ENCODE measurements at places on chromosomes 2 and 18. TPM values are rescaled to one million over a fixed set of nuclear protein-coding genes. Genes with fewer than 3 reads are reported as not detected.
A peak's percentile ranks its signal among the peaks of the same experiment; 100 is the strongest.

- H3K4me3 ChIP-seq = no peak overlapping the region
- no peaks in the 10 kb centered on the region for H3K36me3 ChIP-seq
These were observed 68.5 kb downstream of the ROCK2 start for GRCh38 chr2:11275910-11276309.

GRCh38 chr2:56012221-56012765 lies 88.7 kb upstream of the EFEMP1 start:
- no peak for DNase-seq
- H3K36me3 ChIP-seq = no peaks in the 10 kb centered on the region
- no peak overlapping the region for H3K4me3 ChIP-seq
- H3K27me3 ChIP-seq = no peaks in the 10 kb centered on the region
- H3K27ac ChIP-seq = no peak overlapping the region
- H3K4me1 ChIP-seq = no peaks in the 10 kb centered on the region

DNA sequence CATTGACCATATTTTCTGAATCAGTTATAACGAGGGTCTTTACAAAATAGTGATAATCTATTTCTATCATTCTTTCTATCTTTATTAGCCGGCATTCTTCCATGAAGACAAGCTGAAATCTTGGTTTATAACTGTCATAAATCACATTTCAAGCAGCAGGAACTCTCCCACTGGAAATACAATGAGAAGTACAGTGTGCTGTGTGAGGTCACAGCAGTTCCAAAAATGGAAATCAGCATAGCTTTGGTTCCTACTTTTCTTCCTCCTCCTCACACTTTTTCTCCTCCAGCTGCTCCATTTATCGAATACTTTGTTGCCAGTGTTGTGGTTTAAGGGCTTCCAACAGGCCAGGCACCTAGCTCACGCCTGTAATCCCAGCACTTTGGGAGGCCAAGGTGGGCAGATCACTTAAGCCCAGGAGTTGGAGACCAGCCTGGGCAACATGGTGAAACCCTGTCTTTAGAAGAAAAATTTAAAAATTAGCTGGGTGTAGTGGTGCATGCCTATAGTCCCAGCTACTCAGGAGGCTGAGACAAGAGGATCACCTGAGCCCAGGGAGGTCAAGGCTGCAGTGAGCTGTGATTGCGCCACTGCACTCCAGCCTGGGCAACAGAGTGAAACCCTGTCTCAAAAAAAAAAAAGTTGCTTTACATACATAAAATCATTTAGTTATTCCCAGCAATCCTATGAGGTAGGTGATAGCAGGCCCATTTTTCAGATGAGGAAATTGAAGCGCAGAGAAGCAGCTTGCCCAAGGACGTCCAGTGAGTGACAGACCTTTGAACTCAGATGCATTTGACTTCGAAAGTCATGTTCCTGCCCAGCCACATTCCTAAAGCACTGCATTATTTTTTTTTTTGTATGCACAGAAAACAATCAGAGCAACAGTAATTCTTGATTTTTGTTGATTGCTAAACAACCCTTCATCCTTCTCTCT lies 34.0 kb upstream of the GPR55 start:
- H3K27ac ChIP-seq = no peak overlapping the region
- no peaks in the 10 kb centered on the region for H3K27me3 ChIP-seq
- DNase-seq = no peak
- peaks cover 5% of the 10 kb centered on the region for H3K4me1 ChIP-seq

DNA sequence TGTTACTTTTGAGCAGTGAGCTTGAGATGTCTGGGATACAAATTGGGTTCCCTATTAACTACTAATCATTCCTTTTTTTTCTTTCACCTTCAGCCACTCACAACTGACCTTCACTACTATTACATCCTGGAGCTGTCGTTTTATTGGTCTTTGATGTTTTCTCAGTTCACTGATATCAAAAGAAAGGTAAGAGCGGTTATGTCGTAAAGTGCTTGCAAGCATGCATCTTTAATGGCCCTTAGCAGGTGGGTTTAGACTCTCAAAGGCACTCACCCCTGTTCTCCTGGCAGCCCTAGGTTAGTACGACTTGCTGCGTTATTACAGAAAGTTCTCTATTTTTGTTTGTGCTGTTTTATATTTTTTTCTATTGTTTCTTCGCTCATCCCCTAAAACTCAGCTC lies 107.6 kb upstream of the NOSTRIN start:
- peaks cover 5% of the 10 kb centered on the region for H3K4me1 ChIP-seq
- no peaks in the 10 kb centered on the region for H3K36me3 ChIP-seq
- no peak overlapping the region for H3K27ac ChIP-seq
- H3K4me3 ChIP-seq = no peak overlapping the region

GRCh38 chr2:74778381-74779264 lies 55.3 kb upstream of the HK2 start:
- H3K27me3 ChIP-seq = no peaks in the 10 kb centered on the region
- H3K27ac ChIP-seq = no peak overlapping the region
- H3K36me3 ChIP-seq = no peaks in the 10 kb centered on the region
- DNase-seq = no peak
- H3K4me3 ChIP-seq = no peak overlapping the region
- H3K4me1 ChIP-seq = no peaks in the 10 kb centered on the region

DNA sequence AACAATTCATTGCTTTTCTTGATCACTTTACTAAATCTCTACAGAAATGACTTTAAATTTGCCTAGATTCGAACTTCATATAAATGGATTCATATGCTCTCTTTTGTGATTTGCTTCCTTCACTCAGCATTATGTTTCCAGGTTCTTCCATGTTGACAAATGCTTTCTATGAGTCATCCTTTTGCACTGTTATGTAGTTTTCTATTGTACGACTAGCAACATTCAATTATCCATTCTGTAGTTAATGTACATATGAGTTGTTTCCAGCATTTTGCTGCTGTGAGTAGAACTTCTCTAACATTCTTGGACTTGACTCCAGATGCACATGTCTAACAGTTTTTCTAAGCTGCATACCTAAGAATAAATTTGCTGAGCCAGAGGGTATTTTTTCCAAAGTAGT lies 66.5 kb upstream of the NEUROD1 start:
- H3K27ac ChIP-seq = no peak overlapping the region
- no peak overlapping the region for H3K4me3 ChIP-seq
- no peaks in the 10 kb centered on the region for H3K27me3 ChIP-seq
- no peaks in the 10 kb centered on the region for H3K4me1 ChIP-seq
- no peak for DNase-seq

DNA sequence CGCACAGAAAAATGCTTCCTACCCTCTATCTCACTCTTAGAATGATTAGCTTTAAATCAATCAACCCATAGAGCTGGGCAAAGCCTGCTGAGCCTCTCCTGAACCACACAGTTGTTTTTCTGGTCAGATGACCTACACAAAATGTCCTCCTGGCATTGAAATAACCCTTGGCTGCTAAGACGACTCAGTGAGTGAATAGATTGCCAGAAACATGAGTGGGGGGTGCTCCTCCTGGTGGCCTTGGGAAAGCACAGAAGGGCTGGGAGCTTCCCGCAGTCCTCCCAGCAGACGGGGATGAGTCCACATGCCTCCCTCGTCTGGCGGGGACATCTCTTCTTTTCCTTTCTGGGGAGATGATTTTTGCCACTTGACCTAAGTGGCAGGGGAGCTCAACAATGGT lies 14.9 kb downstream of the MAL start:
- no peak for DNase-seq
- no peak overlapping the region for H3K27ac ChIP-seq
- H3K36me3 ChIP-seq = no peaks in the 10 kb centered on the region
- no peak overlapping the region for H3K4me3 ChIP-seq
- no peaks in the 10 kb centered on the region for H3K27me3 ChIP-seq

- no peak overlapping the region for H3K27ac ChIP-seq
- H3K27me3 ChIP-seq = no peaks in the 10 kb centered on the region
- H3K4me1 ChIP-seq = no peaks in the 10 kb centered on the region
- DNase-seq = no peak
These were observed 88.7 kb upstream of the CXCR4 start for GRCh38 chr2:136206613-136207012.

DNA sequence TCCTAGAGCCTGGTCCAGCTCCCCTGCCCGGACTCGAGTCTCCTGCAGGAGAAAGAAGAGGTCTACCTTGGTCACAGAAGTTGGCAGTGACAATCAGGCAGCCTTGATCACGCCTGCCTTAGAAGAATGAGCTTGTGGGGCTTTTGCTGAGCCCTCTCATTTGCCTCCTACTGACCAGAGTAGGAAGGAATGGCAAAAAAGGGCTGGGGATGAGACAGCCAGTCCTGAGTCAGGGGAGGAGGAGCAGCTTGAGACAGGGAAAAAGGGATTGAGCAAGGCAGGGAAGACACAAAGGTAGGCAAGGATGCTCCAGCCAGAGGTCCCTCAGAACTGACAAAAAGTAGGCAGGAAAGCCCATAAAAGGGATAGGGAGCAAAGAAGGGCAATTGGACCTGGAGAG lies 6.0 kb downstream of the WDR54 start:
- DNase-seq = no peak
- H3K27me3 ChIP-seq = no peaks in the 10 kb centered on the region
- H3K36me3 ChIP-seq = peaks cover 55% of the 10 kb centered on the region
- H3K4me1 ChIP-seq = no peaks in the 10 kb centered on the region
- H3K4me3 ChIP-seq = no peak overlapping the region
- no peak overlapping the region for H3K27ac ChIP-seq

GRCh38 chr2:42964439-42965083 lies 172.2 kb upstream of the HAAO start:
- H3K27ac ChIP-seq = no peak overlapping the region
- no peak overlapping the region for H3K4me3 ChIP-seq
- DNase-seq = peak; percentile 35
- H3K27me3 ChIP-seq = no peaks in the 10 kb centered on the region
- no peaks in the 10 kb centered on the region for H3K36me3 ChIP-seq

DNA sequence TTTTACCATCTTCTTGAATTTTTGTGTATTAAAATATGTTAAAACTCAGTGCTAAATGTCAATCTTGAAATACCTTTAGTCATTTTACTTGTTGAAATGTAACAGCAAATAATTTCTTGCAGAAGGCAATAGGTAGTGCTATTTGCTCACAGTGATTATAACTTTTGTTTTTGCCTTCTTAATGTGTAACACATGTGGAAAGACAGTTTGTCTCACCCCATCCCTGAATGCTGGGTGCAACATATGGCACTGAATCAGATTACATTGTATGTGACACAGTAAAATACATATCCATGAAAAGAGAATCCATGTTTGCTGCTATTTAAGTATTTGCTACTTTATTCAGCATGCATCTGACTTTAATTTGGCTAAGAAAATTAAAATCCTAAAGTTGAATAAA lies 35.3 kb downstream of the FRZB start:
- no peaks in the 10 kb centered on the region for H3K36me3 ChIP-seq
- no peak overlapping the region for H3K27ac ChIP-seq
- DNase-seq = no peak
- H3K27me3 ChIP-seq = no peaks in the 10 kb centered on the region
- no peak overlapping the region for H3K4me3 ChIP-seq

DNA sequence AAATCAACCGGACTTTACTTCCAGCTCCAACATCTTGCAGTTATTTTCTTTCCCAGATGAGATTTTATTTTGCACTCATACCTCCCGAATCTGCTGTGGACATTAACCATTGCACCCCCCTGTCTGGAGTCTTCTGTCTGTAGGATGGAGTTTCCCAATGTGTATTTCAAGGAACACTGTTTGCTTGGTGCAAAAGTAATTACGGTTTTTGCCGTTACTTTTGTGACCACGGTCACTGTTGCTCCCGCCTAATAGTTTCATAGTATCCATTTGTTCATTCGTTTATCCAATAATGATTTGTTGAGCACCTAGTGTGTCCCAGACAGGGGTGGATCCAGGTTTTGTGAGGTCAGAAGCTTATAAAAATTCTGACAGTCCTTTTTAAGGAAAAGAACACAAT lies 90.3 kb upstream of the BCL11A start:
- H3K36me3 ChIP-seq = no peaks in the 10 kb centered on the region
- H3K27me3 ChIP-seq = no peaks in the 10 kb centered on the region
- no peak for DNase-seq
- no peaks in the 10 kb centered on the region for H3K4me1 ChIP-seq

Gene SOWAHC
- 8.4 TPM for total RNA-seq

Gene MRPL30
- total RNA-seq = 32.3 TPM

Gene SPDYA
- 0.76 TPM for total RNA-seq

Gene HAAO
- total RNA-seq = 3.4 TPM

Gene TCF7L1
- total RNA-seq = 3.5 TPM

Gene ADAM23
- 4.8 TPM for total RNA-seq

Gene TUBB8B
- 1.1 TPM for total RNA-seq

Gene ATG16L1
- total RNA-seq = 35.5 TPM

Gene GGCX
- 41.1 TPM for total RNA-seq

Gene CCDC68
- 19.3 TPM for total RNA-seq

Data from adrenal gland (tissue), 19 donors.